ENCODE measurements at places on chromosomes 7 and 10.

GRCh38 chr10:110530131-110530831, 32.6 kb downstream of the DUSP5 start:
- DNase-seq: no peak

GRCh38 chr10:47255866-47256265, 44.1 kb upstream of the GDF10 start:
- DNase-seq: no peak

GRCh38 chr7:103989200-103989784, at the start of gene RELN:
Gene RELN, minus strand, starts transcription at chr7:103989658. Its CDS starts 302 bp downstream, at chr7:103989356.
- DNase-seq: peak; percentile 49

DNA sequence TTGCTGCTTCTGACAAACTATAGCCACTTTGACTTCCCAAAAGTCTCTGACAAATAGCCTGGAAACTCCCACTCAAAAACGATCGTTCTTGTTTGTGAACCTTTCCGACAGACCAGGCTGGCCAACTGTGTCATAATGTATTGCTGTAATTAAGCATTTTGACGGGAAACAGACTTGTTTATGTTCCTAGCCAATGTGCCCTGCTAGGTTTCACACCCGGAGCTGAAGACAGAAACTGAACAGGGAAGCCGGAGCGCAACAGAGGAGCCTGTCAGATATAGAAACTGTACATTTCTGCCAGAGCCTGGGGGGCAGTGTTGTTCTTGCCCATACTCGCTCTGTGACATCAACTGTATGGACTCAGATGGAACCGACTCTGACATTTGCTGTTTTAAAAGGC, 55.3 kb upstream of the C7orf33 start:
- peak; percentile 55 for DNase-seq

DNA sequence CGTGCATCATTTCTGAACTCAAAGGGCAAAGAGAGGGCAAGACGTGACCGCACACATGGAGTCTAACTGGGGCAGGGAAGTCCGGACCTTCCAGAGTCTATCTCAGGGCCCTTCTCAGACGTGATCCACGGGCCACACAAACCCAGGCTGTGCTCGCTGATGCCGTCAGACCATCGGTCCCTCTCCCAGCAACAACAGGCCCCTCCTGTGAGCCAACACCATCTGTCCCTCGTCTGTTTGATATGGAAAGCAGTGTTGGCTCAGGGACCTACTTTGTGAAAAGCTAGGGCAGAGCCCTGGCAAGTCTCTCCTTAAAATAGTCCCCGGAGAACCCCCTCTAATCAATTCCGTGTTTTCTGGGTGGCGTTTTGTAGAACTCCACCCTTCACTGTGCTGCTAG, 208.8 kb downstream of the TCERG1L start:
- DNase-seq: peak; percentile 28

DNA sequence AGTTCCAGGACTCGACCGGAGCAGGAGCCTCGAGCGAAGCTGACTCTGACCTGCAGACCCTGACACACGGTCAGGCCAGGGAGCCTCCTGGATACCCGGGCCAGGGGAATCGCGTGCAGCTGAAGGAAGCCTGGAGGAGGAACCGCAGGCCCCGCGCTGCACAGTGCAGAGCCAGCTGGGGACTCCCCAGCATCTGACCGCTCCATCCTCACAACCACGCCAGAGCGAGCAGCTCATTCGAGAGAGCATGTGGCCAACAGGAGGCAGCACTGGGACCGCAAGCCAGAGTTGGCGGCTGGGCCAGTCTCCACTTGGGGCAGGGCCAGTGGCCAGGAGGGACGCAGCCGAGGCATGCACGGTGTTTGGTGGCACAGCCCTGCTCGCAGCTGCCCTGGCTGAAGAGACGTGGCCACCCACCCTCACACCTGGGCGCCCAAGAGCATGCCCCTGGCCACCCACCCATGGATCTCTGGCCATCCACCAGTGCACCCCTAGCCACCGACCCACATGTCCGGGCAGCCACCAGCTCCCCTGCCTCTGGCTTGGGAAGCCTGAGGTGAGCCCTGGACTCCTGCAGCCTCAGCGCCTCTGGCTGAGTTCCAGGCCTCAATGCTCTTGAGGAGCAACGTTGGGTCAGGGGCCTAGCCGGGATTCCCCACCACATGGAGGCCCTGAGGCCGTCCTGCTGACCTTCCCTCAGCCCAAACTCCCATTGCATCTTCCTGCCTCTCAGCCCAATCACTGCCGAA, 213.9 kb downstream of the ELFN1 start:
- no peak for DNase-seq

DNA sequence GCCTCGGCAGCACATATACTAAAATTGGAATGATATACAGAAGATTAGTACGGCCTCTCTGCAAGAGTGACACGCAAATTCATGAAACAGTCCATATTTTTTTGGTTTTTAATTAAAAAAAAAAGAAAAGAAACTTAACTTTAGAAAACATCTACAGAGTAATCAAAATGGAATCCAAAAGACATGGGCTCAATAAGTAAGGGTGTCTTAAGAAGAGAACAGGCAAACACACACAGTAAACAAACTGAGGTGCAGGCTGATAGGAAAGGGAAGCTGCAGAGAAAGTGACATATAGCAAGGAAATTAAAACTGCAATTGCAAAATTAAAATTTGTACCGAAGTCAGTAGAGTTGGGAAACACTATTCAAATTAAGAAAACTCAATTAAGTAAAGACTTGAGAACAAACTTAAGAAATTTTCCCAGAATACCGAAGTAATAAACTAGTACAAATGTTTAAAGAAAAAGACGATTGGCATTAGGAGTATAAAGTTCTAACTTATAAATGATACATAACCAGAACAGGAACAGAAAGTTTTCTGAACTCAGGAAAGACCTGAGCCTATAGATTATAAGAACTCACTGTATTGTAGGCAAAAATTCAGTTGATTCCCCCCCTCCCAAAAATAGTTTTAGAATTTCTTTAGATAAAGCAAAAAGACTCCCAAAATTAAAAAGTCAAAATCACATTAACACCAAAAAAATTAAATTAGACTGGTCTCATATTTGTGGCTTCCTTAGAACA, 16.3 kb downstream of the MTPN start:
- no peak for DNase-seq

GRCh38 chr7:117673367-117673766, 193.5 kb downstream of the CFTR start:
- DNase-seq: no peak

GRCh38 chr10:8211631-8212030, 157.1 kb downstream of the GATA3 start:
- no peak for DNase-seq

DNA sequence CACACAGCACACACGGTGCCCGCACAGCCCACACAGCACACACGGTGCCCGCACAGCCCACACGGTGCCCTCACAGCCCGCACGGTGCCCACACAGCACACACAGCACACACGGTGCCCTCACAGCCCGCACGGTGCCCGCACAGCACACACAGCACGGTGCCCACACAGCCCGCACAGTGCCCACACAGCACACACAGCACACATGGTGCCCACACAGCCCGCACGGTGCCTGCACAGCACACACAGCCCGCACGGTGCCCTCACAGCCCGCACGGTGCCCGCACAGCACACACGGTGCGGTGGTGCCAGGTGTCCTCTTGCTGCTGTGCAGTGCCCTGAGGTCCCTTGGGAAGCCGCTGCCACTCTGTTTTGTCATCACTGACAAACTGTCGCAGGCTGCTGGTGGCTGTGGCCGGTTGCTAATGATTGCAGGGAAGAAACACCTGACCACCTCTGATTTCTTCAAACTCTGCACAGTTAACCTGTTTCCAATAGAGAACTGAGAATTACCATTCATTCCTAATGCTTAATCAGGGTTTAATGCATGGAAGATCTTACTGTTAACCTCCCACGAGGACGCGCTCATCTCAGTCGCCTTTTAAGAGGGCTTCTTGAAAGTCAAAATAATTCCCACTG, 66.9 kb downstream of the GLRX3 start:
- DNase-seq: no peak

- DNase-seq: no peak
Measured at GRCh38 chr7:151684408-151685175, 164.9 kb upstream of the RHEB start.

- peak; percentile 38 for DNase-seq
Measured at GRCh38 chr10:28663576-28664368, 13.5 kb upstream of the BAMBI start.

- DNase-seq: no peak
Measured at GRCh38 chr10:126250527-126251310, 137.6 kb downstream of the ADAM12 start.

DNA sequence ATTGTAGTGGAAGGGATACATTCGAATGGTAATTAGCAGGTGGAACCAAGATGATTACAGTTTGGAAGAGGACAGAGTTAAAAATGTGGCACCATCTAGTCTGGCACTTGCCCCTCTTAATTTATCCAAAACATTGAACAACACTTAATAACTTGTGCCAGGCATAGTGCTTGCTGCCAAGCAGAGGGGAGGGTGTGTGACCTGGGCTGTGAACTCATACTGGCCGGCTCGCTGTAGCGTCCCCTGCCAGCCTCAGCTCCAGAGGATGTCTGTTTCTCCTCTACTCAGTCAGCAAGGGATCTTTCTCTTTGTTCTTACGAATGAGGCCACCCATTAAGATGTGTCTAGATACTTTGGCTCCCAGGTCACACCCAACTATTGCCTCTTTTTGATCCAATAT, 179.4 kb upstream of the INHBA start:
- DNase-seq: no peak

DNA sequence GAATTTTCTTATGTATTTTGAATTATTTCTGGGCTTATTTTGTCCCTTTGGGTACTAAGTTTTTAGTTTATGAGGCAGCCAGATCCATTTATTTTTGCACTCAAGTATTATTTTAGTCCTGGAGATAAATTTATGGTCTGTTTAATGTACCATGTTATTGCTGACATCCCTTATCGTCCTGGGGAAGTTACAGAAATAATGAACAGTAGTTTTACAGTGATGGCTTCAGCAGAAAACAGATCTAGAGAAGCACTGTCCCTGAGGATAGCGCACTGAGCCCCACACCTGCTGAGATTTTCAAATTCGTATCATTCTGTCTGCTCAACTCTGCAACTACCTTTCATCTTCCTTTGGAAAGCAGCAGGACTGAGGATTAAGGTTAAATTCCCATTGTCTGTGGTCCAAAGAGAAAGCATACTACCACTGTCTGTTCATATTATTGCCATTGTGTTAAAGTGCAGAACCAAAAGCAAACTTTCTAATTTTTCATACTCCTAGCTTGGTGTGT, 168.3 kb downstream of the SNX13 start:
- no peak for DNase-seq

DNA sequence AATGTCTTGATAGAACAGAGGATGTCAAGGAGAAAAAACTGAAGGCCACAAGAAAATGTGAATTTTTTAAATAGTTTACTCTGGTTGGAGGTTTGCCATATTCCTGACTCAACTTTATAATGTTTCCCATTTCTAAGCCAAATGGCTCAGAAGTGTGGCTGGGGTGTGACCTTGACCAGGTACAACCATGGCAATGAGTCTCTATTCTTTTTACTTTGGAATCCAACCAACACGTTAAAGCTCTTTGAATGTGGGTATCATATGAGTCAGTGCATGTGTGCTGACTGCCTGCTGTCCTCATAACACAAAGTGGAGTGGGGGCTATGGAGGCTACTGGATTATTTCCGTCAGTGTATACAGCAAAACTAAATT, 33.5 kb upstream of the DLD start:
- DNase-seq: no peak

DNA sequence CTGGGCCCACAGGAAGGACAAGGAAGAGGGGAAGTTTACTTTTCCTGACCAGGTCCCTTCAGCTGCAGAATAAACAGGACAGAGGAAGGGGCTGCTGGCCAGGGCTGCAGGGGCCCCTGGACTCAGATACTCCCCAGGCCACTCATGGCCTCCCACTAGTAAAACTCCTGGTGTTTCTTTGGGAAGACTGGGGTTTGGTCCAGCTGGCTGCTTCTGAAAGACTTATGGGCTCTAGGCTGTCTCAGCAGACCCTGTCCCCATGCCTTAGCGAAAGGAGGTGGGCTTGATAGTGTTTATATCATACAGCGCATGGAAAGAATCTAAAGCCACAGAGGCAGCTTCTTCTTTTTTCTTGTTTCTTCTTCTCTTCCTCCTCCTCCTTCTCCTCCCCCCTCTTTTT, 56.4 kb downstream of the PALD1 start:
- DNase-seq: no peak

DNA sequence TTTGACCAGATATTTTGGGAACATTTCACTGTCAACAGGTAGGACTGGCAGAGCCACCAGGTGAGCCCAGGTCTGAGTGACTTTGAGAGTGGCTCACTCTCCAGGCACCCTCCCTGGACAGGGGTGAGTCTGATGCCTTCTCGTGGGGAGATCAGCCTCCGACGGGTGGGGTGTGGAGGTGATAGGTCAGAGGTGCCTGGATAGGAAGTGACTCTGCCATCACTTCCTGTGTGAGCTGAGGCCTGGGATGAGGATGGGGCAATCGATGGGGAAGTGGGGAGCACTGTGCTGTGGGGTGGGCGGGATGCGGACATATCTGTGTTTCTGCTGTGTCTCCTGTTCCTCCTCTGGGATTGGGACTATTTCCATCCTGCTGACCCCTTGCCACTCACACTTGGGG, 34.6 kb downstream of the IFT22 start:
- no peak for DNase-seq

GRCh38 chr10:69825604-69826003, 23.9 kb downstream of the COL13A1 start:
- no peak for DNase-seq

DNA sequence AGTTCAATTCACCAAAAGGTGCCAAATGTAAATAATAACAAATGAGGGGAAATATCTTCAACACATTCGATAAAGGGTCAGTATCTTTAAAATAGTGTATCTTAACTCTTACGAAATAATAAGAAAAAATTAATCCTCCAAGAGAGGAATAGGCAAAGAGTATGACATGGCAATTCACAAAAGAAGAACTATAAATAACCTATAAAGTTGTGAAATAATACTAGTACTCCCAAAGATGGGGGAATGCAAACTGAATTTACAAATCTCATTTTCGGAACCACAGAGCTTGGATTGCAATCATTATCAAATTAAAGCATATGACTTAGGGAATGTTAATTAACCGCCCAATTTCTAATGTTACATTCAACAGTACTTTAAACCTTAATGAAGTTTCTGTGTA, 78.2 kb upstream of the TARP start:
- no peak for DNase-seq

DNA sequence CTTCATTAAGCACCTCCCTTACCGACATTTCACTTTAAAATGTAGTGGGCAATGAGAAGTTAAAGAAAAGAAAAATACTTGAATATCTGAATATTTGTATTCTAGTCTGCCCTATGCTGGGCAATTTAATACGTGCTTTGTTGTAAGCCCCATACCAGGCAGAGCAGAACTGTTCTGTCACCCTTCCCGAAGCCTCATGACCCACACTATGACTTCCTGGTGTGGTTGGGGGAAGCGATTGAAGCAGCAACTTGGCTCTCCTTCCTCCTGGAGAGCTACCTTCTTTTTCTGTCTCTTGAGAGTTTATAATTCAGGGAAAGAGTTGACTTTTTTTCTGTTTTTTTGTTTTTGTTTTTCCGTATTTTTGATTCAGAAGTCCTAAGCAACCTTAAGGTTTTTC, 243.7 kb downstream of the INHBA start:
- no peak for DNase-seq
